ENCODE measurements at places on chromosomes 5 and 9. TPM values are rescaled to one million over a fixed set of nuclear protein-coding genes. Genes with fewer than 3 reads are reported as not detected.

PCDH1 gene
- 0.87 TPM for total RNA-seq

DNA sequence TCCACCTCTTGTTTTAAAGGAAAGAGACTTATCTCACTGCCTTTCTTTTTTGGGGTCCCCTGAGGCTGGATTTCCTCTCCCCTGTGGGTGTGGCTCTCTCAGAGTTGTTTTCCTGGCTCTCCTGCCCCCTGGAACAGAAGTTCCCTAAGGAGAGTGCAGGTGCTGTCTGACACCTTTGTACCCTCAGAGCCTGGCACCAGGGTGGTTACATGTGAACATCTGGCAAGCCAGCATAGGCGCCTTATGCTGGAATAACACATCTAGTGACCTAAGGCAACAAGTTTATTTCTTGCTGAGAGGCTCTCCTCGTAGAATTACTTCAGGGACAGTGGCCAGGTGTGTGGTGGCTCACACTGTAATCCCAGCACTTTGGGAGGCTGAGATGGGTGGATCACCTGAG is 172.9 kb upstream of the PTCH1 start:
- peak overlapping the region; percentile 8 for H3K27ac ChIP-seq
- H3K4me1 ChIP-seq: no peaks in the 10 kb centered on the region
- peaks cover 5% of the 10 kb centered on the region for H3K27me3 ChIP-seq
- H3K4me3 ChIP-seq: no peak overlapping the region
- H3K36me3 ChIP-seq: no peaks in the 10 kb centered on the region

DNA sequence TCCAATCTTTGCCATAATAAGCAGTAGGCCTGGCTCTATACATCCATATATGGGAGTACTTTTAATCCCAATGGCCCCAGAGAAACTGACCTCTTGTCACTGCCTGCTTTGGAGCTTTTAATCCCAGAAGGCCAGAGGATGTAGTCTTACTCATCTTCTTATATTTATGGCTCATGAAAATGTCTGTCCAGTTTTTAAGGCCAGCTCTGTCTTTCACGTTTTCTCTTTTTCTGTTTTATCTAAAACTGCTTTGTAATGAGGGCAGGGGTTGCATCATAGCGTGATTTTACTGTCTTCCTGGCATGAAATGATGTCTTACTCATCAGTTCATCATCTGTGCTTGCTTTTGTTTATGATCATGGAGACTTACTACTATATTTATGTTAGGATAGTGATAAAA is 1094.9 kb downstream of the MAT2B start:
- no peak overlapping the region for H3K4me3 ChIP-seq
- no peaks in the 10 kb centered on the region for H3K4me1 ChIP-seq
- no peaks in the 10 kb centered on the region for H3K27me3 ChIP-seq
- no peak overlapping the region for H3K27ac ChIP-seq
- DNase-seq: no peak
- no peaks in the 10 kb centered on the region for H3K36me3 ChIP-seq

- DNase-seq: no peak
- H3K27me3 ChIP-seq: no peaks in the 10 kb centered on the region
- H3K36me3 ChIP-seq: peaks cover 2% of the 10 kb centered on the region
- H3K4me1 ChIP-seq: peaks cover 56% of the 10 kb centered on the region
- peak overlapping the region; percentile 99 for H3K27ac ChIP-seq
These were observed 68.3 kb downstream of the IQGAP2 start for GRCh38 chr5:76471406-76471805.

DNA sequence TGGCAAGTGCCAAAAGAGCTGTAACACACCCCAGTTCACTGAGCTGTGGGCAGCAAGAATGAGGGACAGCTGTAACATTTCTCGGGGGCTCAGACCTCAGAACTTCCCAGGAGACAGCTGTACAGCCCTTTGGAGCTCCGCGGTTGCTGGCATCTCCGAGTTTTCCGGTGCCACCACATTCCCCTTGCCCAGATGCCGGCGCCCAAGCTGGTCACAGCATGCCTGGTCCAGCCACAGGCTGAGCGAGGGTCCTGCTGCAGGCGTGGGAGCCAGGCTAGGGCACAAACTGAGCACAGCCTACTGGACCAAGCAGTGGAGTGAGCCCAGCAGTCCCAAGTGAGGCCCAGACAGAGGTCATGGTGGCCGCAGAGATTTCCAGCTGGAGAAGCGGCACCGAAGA is 797.7 kb upstream of the EDIL3 start:
- H3K4me1 ChIP-seq: peaks cover under 1% of the 10 kb centered on the region
- no peaks in the 10 kb centered on the region for H3K36me3 ChIP-seq
- no peak overlapping the region for H3K27ac ChIP-seq

GRCh38 chr5:16577677-16578076 is 39.1 kb downstream of the RETREG1 start:
- peaks cover 24% of the 10 kb centered on the region for H3K4me1 ChIP-seq
- no peak overlapping the region for H3K4me3 ChIP-seq
- peaks cover 3% of the 10 kb centered on the region for H3K36me3 ChIP-seq
- no peak overlapping the region for H3K27ac ChIP-seq
- DNase-seq: no peak

Data from T-helper 17 cell (primary cell).